ENCODE measurements at places on chromosomes 6 and 20. TPM values are rescaled to one million over a fixed set of nuclear protein-coding genes. Genes with fewer than 3 reads are reported as not detected.

GRCh38 chr6:79240509-79240908, 6.0 kb upstream of the HMGN3 start:
- no peak overlapping the region for H3K27ac ChIP-seq
- H3K36me3 ChIP-seq, result no peaks in the 10 kb centered on the region
- H3K4me3 ChIP-seq, result no peak overlapping the region
- no peaks in the 10 kb centered on the region for H3K4me1 ChIP-seq
- ATAC-seq, result no peak

DNA sequence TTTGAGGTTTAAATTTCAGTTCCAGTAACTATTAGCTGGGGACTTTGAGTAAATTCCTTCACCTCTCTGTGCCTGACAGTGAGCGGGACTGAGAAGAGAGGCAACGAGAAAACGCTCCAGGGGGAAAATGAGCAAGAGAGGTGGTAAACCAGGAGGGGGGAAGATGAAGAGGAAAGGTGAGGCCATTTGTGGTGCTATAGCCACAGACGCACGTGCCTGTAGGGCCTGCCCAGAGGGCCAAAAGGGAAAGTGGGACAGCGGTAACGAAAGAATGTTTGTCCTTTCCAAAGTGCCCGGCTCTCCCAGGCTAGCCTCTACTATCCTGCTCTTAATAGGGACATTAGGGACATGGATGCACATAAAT, 99.2 kb downstream of the BMP7 start:
- no peaks in the 10 kb centered on the region for H3K4me1 ChIP-seq
- no peak overlapping the region for H3K27ac ChIP-seq
- H3K27me3 ChIP-seq, result peaks cover 9% of the 10 kb centered on the region
- no peak for ATAC-seq

The DCDC2 gene
- not detected for total RNA-seq

DNA sequence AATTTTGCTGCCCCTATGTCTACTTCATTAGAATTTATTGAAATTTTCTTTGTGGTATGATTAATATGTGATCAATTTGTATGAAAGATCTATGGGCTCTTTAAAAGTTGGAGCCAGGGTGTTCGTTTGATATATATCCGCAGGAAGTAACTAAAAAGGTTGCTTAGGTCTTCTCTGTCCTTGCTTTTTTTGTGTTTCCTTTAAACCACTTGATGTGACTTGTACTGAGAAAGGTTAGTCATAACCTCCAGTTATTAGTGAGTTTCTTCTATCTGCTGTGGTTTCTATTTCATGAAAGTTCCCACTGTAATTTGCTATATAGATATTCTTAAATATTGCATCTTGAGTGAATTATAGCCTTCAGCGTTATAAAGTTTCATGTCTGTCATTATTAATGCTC, 585.3 kb upstream of the ARID1B start:
- peaks cover 16% of the 10 kb centered on the region for H3K4me1 ChIP-seq
- no peaks in the 10 kb centered on the region for H3K36me3 ChIP-seq
- peak overlapping the region; percentile 85 for H3K27ac ChIP-seq
- peak; percentile 96 for ATAC-seq
- no peaks in the 10 kb centered on the region for H3K27me3 ChIP-seq

The SLC12A5 gene
- total RNA-seq, result not detected

The LAMA4 gene
- total RNA-seq, result not detected

The NUS1 gene
- total RNA-seq, result 43.5 TPM

DNA sequence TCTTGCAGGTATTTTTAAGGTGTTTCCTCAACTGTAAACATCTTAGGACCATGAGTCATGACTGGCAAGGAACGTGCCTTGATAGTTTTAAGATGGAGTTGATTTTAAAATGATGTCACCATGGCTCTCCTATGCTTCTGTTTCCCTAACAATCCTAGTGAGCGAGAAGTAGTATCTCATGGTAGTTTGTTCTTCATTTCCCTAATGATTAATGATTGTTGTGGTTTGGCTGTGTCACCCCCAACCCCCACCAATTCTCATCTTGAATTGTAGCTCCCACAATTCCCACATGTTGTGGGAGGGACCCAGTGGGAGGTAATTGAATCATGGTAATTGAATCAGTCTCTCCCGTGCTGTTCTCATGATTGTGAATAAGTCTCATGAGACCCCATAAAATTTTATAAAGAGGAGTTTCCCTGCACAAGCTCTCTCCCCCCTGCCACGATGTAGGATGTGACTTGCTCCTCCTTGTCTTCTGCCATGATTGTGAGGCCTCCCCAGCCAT, 16.8 kb upstream of the BNIP5 start:
- no peaks in the 10 kb centered on the region for H3K36me3 ChIP-seq
- H3K27ac ChIP-seq, result no peak overlapping the region
- H3K4me1 ChIP-seq, result peaks cover 8% of the 10 kb centered on the region
- ATAC-seq, result no peak

The HLA-DQA2 gene
- total RNA-seq, result 0.17 TPM

GRCh38 chr6:148166339-148166968, 176.2 kb upstream of the SASH1 start:
- no peaks in the 10 kb centered on the region for H3K36me3 ChIP-seq
- ATAC-seq, result peak; percentile 26
- no peak overlapping the region for H3K27ac ChIP-seq

DNA sequence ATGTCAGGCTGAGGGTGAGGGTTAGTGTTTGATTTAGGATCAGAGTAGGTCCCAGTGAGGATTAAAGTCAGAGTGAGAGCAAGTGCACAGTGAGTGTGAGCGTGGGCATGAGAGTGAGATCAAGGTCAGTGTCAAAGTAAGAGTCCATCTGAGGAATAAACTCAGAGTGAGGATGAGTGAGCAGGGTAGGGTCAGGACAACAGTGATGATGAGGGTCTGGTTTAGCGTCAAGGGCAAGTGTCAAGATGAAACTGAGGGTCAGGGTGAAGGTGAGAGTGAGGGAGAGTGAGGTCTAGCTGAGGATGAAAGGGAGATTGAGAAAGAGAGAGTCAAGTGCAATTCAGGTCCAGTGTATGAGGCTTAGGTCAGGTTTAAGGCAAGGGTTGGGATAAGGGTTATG, 7.7 kb upstream of the ZNF343 start:
- ATAC-seq, result no peak
- H3K4me3 ChIP-seq, result no peak overlapping the region
- H3K27ac ChIP-seq, result no peak overlapping the region
- H3K27me3 ChIP-seq, result peaks cover 5% of the 10 kb centered on the region

The DEFB118 gene
- total RNA-seq, result not detected

- H3K27me3 ChIP-seq, result peaks cover 29% of the 10 kb centered on the region
- ATAC-seq, result no peak
- H3K36me3 ChIP-seq, result peaks cover 4% of the 10 kb centered on the region
- H3K4me3 ChIP-seq, result no peak overlapping the region
- H3K27ac ChIP-seq, result no peak overlapping the region
These were observed 1.4 kb downstream of the RIMS1 start for GRCh38 chr6:71887744-71888230.

GRCh38 chr20:47099825-47100441, 205.3 kb downstream of the EYA2 start:
- peaks cover 24% of the 10 kb centered on the region for H3K27me3 ChIP-seq
- H3K4me1 ChIP-seq, result no peaks in the 10 kb centered on the region
- H3K4me3 ChIP-seq, result no peak overlapping the region
- H3K27ac ChIP-seq, result no peak overlapping the region
- H3K36me3 ChIP-seq, result no peaks in the 10 kb centered on the region
- no peak for ATAC-seq

Measured in activated T-helper 17 cell treated with anti-CD3 and anti-CD28 coated beads, Interleukin-2, amount 50 U/mL, for 72 hours (primary cell).